Right kidney (tissue), 9 donors: ENCODE measurements at places on chromosomes 16 and 17.

DNA sequence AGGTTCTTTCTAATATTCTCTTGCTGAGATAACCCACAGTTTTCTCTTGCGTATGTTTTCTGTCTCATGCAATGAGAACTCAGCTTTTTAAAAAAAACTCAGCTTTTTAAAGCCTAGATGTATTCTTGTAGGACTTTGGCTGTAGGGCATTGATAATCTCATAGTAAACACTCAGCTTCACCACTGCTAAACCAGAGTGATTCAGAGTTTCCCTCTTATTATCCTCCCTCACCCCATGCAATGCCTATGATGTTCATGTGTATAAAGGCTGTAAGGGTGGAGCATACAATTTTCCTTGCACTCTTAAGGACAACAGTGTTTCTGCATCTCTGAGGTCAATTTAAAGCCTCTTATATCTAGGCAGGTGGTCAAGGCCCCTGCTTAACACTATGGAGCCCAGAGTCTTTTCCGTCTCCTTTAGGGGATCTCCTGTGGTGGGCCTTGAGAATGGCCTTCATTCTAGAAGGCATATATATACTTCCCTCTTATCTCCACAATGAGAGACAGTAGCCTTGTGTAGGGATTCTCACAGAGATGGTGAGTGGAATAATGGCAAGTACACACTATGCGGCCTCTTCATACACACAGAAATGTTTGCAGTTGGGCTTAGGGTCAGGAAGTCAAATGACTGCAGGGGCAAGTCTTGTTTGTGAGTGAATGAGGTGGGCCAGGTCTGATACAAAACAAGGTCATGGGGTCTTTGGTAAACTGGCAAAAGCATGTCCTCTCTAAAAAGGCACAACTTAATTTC, 279.6 kb downstream of the HS3ST3A1 start:
- no peak for DNase-seq

DNA sequence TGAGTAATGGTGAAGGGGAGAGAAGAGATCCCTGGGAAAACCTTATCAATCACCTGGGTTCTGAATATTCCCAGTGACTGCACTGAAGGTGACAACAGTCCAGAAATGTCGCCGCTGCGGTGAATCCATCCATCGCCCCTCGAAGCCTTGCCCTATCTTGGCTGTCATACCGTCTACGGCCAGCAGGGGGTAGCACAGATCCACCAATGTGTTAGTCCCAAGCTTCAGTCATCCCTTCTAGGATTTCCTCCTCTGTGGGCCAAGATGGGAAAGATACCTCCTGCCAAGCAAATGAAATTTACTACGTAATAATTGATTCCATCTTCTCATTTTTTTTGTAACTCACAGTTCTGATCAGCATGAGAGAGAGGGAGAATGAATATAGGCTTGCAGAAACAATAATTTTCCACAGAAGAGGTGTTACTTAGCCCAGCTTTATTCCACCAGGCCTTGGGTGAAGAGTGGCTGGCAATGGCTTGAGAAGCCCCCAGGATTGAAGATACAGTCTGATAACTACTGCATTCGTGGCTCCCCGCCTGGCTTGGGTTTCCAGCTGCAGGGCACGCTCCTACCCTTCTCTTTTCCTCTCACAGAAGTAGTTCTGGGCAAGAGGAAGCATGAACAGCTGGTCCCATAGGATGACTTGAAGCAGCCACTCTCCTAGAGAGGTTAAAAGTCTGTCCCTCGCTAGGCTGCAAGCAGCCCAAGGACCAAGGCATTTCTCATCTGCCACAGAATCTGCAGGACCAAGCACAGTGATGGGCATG, 2.6 kb upstream of the FMNL1 start:
- peak; percentile 53 for DNase-seq

DNA sequence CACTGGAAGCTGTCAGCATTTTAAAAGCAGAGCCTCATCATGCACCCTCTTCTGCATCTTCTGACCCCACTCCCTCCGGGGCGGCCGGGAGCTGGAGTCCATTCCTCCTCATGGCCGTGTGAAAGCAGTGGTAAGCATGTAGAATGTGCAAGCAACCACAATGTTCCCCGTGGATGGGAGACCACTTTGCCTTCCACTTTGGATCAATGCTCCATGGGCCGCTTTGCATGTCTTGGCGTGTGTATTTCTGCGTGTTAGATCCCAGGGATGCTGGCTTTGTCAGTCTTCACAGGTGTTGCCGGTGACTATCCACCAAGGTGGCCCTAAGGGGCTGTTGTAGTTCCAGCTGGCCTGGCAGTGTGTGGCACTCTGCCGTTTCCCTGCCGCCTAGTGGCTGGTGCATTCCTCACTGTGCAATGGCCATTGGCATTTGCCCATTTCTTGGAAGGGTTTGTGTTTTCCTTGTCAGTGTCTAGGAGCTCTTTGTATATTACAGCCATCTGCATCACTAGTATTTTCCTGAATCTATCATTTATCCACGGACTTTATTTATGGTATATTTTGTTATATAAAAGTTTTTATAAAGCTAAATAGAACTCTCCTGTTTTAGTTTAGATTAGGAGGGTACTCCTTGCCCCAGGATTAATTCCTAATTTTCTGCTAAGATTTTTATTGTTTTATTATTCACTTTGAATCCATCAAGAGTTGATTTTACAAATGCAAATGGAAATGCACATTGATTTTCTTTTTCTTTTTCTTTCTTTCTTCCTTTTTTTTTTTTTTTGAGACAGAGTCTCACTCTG, 5.8 kb upstream of the ALDH3A1 start:
- DNase-seq = no peak

- DNase-seq = no peak
These were observed 3.7 kb downstream of the SPATA2L start for GRCh38 chr16:89697616-89698331.

DNA sequence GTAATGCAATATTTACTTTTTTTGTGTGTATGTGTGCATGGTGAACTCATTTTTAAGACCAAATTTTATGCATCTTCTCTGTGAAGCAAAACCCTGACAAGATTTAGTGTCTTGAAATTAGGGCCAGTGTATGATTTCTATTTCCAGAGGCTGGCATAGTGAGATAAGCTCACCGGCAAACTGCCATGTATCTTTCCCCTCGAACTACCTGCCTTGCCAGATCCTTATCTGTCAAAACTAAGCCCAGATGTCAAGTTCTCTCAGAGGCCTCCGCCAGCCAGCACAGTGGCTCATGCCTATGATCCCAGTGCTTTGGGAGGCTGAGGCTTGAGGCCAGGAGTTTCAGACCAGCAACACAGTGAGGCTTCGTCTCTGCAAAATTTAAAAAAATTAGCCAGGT, 10.0 kb downstream of the USP32 start:
- DNase-seq = no peak

DNA sequence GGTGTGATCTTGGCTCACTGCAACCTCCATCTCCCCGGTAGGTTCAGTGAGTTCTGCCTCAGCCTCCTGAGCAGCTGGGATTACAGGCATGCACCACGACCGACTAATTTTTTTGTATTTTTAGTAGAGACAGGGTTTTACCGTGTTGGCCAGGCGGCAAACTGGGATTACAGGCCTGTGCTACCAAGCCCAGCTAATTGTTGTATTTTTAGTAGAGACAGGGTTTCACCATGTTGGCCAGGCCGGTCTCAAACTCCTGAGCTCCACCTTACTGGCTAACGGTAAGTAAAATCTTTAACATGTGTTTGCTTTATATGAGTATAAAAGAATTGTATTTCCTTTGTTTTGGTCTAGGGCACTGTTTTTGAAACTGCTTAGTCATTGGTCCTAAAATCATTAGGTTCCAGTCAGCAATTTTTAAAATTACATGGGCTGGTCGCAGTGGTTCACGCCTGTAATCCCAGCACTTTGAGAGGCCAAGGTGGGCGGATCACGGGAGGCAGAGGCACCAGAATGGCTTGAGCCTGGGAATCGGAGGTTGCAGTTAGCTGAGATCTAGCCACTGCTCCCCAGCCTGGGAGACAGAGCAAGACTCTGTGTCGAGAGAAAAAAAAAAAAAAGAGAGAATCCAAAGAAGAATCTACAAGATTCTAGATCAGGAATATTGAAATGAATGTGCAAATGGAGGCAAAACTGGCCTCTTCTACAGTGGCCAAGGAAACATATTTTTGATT, 3.6 kb downstream of the FLYWCH1 start:
- DNase-seq = no peak

DNA sequence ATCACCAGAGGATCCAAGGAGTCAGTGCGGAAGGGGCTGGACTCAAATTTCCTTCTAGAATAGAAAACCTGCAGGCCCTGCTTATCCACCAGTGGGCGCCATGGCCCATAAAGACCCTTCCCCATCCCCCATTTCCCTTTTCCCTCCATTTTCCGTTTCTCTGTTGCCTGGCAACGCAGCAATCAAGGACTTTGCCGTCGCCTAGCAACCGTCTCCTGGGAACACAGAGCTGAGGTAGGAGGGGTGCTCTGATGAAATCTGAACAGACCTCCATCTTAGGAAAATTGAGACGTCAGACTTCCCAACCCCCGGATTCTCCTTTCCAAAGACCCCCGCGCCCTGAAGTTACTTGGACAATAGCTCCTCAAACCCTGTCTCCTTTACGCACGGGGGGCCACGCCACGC, 5.7 kb downstream of the DLG4 start:
- DNase-seq = peak; percentile 94

DNA sequence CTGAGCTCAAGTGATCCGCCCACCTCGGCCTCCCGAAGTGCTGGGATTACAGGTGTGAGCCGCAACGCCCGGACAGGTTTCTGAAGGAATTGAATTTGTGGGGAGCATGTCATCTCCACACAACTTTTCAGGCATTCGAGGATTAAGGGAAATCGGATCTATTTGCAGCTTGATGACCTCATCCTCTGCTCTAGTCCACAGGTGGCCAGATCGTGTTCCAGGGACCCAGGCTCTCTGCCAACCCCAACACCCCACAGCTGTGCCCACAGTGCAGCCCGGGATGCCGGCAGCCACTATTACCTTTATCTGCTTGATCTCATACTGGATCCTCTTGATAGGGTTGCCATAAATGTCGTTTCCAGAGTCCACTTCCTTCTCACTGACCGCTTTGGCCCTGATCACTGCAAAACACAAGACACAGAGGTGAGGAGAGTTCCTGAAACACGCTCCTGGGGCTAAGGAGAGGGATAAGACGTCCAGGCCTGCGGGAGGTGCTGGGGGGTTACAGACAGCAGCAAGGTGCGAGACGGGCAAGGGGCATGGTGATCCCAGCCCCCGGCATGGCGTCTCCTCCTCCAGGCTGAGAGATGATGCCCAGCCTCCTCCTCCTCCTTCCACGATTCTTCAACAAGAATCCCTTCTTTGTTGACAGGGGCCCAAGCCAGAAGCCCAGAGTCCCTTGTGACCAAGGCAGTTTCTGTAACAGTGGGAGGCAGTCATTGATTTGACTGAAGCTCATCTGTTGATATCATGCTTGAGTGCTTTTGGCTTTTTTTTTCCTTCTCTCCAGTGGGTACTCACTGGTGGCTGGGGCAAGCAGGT, 29.3 kb downstream of the CEP295NL start:
- DNase-seq = peak; percentile 38

GRCh38 chr17:77439189-77440018, 298.6 kb downstream of the SEC14L1 start:
- DNase-seq = no peak

GRCh38 chr17:42681976-42682721, at the start of gene CNTNAP1:
CNTNAP1 (plus strand) TSS chr17:42682531; CDS start chr17:42682830, 299 bp downstream.
- DNase-seq = no peak

DNA sequence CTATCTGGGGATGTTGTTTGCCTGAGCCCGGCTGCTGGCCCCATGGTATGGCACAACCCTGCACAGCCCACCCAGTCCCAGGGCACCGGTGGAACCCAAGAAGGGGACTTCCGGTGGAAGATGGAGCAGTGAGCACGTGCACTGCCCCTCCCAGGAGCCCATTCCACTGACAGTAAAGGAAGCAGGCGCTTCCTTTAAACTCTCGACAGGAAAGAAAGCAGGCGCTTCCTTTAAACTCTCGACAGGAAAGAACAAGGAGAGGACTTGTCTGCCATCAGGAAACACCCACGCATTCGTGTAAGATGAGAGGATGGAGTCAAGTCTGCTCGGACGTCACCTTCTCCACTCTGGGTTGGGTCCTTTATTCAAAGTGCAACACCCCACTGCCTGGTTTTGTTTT, 53.7 kb downstream of the IL21R start:
- peak; percentile 8 for DNase-seq

DNA sequence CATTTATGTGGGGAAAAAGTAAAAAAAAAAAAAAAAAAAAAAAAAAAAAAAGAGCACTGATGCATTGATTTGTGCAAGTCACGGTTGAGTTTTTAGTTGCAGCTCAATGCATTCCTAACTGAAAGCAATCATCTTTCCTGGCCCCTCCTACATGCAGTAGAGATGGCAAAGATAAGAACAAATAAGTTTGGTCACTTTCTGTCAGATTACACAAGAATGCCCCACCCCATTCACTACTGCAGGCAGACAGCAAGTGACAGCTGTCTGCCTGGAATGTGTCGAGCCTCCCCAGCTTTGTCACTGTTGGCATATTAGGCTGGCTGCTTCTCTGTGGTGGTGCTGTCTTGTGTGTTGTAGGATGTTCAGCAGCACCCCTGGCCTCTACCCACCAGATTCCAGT, 243.5 kb downstream of the FOXL1 start:
- no peak for DNase-seq

DNA sequence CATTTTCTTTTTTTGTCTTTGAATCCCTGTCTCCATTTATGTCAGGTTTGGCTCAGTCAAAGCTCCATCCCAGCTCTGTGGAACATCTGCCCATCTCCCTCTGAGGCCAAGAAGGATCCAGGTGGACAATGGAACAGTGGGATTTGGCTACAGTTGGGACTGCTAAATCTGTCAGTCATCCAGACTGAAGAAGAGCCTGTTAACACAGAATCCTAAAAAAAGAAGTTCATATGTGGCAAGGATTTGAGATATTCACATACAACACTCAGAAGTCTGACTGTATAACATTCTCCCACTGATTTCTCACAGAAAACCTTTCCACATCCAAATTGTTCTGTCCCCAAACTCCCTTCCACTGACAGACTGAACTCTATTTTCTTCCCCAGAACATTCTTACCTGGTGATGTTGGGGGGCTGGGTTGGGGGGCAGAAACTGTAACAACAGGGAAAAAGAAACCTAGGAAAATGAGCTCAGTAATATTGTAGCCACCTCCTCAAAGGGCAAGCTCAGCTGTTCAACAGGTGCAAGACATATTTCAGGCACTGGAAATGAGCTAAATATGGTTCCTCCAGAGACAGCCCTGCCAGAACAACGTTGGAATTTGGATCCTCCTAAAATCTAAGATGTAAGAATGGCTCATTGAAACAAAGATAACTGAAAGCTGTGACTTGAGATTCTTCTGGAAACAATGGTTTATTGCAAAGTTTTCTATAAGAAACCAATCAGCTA, 301.5 kb upstream of the CDH5 start:
- no peak for DNase-seq

GRCh38 chr16:88533381-88533917, 36.8 kb upstream of the ZC3H18 start:
- DNase-seq = peak; percentile 72

- DNase-seq = no peak
These were observed 228.5 kb upstream of the PMFBP1 start for GRCh38 chr16:72400257-72401083.

DNA sequence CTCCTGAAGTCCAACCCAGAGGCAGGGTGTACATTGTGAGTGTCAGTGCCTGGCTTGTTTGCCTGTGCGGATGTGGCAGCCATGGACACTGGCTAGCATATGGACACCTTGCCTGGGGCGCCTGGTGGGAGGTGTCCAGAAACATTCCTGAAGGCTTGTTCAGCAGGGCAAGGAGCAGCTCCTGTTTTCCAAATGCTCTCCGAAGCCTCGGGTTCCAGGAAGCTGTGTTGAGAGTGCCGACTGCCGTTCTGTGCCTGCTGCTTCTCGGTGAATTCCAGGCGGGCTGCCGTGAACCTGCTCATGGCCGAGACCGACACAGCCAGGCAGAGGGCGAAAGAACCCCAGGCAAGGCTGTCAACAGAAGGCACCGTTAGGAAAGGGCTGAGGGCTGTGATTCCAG, 10.9 kb upstream of the DHRS7C start:
- no peak for DNase-seq

GRCh38 chr17:40849723-40850122, 17.3 kb downstream of the KRT12 start:
- DNase-seq = no peak
